ENCODE measurements at places on chromosomes 1 and 21. TPM values are rescaled to one million over a fixed set of nuclear protein-coding genes. Genes with fewer than 3 reads are reported as not detected.

Gene PGLYRP4
- total RNA-seq = not detected

Gene ADAMTS1
- 49.5 TPM for total RNA-seq

Gene GNG5
- 36.8 TPM for total RNA-seq

Gene SPATA46
- total RNA-seq = not detected

Gene KRTCAP2
- 74.2 TPM for total RNA-seq

Gene IL12RB2
- not detected for total RNA-seq

Gene UBE2J2
- 62.3 TPM for total RNA-seq

Gene SLC9C2
- not detected for total RNA-seq

Gene ARHGEF11
- total RNA-seq = 38.1 TPM

Gene NHLH1
- total RNA-seq = 0.14 TPM

Gene OR2C3
- under 0.01 TPM for total RNA-seq

Gene SLFNL1
- total RNA-seq = 0.44 TPM

Gene DAB1
- total RNA-seq = not detected

Gene KPRP
- total RNA-seq = not detected

Gene WNT3A
- total RNA-seq = not detected

Gene APOBEC4
- total RNA-seq = under 0.01 TPM

Gene ERG
- 0.66 TPM for total RNA-seq

Gene SLAMF9
- total RNA-seq = not detected

Gene LCE6A
- total RNA-seq = not detected

Gene ASTN1
- not detected for total RNA-seq

Gene CYB561D1
- total RNA-seq = 6.7 TPM

Gene CYP4Z1
- not detected for total RNA-seq

Gene COL9A2
- total RNA-seq = 0.14 TPM

Gene CHRM3
- total RNA-seq = under 0.01 TPM

Gene IL10RB
- total RNA-seq = 55.1 TPM

Gene CAPN8
- total RNA-seq = not detected

Gene PLA2G4A
- 39.7 TPM for total RNA-seq

All from placental pericyte (primary cell).